ENCODE measurements at places on chromosomes 2 and 18.

DNA sequence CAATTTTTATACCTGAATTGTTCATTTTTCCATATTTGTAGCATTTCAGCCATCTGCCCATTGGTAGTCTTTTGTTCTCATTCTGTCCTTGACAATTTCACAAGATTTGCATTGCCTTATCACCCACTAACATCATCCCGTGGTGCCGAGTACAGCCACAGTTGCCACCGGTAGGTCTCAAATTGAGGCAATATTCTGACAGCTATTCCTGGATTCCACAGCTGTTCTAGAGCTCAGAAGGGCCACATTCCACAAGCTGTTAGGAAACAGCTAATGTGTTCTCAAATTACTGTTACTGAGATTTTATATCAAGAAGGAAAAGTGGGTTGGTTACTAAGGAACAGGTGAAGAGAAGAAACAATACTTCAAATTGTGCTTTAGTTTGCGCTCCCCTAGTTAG is 178.8 kb downstream of the RPRM start:
- no peak for DNase-seq

DNA sequence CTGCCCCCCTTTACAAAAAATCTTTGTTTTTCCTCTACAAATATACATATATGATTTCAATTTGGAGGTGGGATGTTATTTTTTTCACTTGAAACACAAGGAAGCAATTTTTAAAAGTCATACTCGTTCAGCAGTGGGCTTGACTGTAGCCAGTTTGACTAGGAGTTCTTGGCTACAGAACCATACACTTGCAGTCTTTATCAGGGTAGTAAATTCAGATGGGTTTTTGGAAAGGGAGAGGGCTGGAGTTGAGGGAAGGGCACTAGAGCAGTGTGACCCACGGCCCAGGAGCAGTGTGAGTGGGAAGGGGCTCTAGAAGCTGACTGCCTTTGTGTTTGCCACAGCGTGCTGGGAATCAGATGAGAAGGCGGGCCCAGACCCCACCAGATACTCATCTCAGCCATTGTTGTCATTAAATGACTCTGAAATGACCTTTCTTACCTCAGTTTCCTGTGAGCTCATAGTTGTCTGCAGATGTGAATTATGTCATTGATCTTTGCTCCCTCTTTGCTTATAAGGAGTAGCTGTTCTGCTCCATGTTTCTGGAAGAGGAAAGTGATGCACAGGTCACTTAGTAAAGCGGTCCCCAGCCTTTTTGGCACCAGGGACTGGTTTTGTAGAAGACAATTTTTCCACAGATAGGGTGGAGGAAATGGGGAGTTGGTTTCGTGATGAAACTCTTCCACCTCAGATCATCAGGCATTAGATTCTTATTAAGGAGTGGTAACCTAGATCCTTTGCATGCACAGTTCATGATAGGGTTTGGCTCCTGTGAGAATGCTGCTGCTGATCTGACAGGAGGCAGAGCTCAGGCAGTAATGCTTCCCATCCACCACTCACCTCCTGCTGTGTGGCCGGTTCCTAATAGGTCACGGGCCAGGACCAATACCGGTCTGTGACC is 116.8 kb downstream of the SPTBN1 start:
- DNase-seq = no peak

GRCh38 chr2:25362434-25363145 is 20.9 kb upstream of the DNMT3A start:
- DNase-seq = no peak

DNA sequence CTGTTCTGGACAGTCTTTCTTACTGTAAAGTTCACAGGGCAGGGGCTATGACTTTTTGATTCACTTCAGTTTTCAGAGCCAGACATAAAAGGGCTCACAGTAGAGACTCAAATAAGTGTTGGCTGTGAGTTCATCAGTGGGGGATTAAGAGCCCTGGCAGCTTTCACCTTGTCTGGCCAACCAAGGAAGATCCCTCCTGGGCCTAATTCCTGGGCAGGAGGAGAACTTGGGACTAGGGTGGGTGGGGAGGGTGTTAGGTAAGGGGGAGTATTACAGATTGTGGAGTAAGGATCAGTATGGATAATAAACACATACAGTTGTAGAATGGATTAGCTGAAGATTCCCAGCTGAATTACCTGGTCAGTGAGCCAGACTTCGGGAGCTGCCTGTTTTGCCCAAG is 904 bp upstream of the SFXN5 start:
- DNase-seq = no peak

GRCh38 chr2:222049946-222050345 is 248.9 kb downstream of the PAX3 start:
- DNase-seq = no peak

DNA sequence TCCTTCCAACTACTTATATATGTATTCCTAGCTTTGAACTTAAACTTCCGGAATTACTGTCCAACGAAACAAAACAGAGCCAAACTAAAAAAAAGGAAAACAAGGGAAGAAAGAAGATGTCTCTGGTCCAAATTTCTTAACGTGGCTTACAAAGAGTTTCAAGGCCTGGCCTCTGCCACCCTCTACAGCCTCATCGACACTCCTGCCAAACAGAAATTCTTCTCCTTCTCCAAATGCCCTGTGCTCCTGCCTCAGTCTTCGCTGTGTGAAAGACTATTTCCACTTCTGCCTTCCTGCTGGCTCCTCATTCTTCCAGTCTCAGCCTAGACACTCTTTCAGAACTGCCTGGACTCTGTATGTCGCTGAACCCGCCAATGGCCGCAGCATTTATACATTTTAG is 249.2 kb downstream of the TXNL1 start:
- no peak for DNase-seq

DNA sequence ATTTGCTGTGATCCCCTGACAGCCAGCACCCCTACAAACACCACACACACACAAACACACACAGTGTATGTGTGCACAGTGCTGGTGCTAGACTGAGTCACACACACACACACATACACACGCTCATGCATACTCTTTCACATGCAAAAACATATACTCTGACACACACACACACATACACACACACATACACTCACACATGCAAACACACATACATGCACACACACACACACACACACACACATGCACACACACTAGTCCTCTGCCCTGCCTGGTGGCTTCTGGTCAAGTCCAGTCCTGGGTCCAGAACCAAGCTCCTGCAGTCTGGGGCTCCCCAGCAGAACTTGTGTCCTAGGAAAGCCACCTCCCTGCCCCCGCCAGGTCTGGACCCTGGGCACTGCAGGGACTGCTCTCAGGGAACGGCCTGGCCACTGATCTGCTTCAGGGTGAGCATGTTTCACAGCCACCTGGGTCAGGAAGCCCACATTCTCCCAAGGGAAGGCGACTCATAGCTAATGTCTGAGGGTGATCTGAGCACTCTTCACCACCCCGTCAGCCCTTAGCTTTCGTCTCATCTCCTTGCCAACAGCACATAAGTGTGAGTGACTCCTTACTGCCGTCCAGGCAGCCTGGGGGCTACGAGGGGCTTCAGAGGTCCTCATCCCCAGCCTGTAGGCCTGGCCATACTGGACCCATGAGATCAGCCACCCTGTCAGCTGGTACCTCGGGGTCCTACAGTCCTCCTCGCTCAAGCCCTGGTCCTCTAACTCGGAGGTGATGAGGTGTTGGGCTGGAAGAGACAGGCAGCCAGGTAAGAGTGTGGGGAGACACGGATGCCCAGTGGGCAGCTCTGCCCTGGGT is 88.1 kb downstream of the MCFD2 start:
- no peak for DNase-seq

DNA sequence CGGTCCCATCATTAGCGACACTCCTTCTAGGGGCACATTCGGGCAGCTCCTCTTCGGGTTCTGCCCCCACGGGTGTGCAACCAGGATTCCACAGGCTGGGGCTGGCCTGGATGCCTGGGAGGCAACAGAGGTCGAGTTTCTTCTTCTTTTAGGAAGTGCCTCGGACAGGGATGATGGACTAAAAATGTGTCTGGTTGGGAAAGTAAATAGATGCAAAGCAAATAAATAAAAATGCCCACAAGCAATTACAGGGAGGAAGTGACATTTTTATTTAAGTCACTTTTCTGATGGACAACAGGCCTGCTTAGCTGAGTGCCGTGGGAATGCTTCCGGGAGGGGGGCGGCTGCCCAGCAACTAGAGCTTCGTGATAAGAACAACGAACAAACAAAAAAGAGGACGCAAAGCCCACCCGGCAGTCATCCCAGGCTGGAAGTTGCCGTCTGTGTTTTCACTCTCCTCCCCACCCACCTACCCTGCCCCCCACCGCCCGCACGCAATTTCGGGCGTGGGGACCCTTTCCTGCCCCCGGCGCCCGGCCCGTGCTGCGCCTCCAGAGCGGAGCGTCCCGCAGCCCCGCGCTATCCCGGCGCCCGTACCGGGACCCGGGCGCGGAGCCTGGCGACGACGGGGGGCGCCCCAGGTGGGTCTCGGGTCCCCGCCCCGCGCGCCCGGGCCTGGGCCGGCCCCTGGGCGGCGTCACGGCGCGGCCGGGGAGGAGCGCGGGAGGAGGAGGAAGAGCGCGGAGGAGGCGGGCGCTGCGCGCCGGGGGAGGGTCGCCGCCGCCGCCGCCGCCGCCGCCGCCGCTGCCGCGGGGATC is 412 bp upstream of the NCK2 start:
- DNase-seq = peak; percentile 67

DNA sequence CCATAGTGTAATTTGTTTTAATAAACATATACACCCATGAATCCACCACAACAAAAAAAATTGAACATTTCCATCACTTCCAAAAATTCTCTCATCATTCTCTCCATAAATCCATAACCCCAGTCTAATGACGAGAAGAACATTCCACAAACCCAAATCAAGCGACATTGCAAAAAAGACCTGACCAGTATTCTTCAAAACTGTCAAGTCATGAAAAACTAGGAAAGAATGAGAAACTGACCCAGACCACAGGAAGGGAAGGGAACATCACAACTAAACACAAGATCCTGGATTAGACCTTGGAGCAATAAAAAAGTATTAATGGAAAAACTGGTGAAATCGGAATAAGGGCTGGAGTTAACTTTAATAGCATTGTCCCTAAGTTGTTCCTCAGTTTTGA is 141.3 kb upstream of the SLC35G4 start:
- DNase-seq = no peak

GRCh38 chr2:8337321-8337720 is 344.5 kb upstream of the ID2 start:
- DNase-seq = no peak

GRCh38 chr2:108912629-108912902 is 76.5 kb downstream of the EDAR start:
- no peak for DNase-seq

DNA sequence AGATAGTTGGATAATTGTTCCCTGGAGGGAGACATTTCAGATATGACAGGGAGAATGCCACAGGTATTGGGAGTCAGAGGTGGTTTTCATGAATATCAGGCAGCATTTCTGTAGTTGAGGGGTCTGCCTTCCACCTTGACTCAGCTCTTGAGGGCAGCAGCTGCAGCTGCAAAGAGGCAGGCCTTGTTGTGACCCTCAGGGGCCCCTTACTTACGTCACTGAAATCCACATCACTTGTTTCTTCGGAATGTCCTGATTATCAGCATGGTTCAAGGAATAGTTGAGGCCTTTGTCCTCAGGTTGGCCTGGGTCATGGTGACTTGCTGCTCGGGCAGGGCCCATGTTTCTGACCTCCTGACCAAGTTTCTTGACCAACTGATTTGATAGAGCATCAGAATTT is 46.9 kb downstream of the TMEM17 start:
- DNase-seq = no peak

- DNase-seq = no peak
Observed at GRCh38 chr2:234565201-234565600, 68.3 kb upstream of the ARL4C start.

DNA sequence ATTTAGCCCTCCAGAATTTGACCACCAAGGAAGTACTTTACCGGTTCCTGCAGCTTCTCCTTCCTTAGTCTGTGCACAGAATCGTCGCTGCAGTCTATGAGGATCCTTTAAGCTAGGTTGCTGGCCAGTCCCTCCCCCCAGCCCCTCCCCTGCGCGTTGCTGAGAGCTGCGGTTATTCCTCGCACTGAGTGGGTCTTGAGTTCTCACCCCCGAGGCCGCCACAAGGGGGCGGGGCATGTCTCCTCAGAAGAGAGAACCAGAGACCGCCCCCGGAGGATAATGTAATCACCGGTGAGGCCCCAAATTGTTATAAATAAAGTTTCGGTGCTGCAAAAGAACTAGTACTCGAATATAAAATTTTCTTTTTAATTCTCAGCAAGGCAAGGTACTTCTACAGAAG is 1184.9 kb upstream of the CDH2 start:
- no peak for DNase-seq

DNA sequence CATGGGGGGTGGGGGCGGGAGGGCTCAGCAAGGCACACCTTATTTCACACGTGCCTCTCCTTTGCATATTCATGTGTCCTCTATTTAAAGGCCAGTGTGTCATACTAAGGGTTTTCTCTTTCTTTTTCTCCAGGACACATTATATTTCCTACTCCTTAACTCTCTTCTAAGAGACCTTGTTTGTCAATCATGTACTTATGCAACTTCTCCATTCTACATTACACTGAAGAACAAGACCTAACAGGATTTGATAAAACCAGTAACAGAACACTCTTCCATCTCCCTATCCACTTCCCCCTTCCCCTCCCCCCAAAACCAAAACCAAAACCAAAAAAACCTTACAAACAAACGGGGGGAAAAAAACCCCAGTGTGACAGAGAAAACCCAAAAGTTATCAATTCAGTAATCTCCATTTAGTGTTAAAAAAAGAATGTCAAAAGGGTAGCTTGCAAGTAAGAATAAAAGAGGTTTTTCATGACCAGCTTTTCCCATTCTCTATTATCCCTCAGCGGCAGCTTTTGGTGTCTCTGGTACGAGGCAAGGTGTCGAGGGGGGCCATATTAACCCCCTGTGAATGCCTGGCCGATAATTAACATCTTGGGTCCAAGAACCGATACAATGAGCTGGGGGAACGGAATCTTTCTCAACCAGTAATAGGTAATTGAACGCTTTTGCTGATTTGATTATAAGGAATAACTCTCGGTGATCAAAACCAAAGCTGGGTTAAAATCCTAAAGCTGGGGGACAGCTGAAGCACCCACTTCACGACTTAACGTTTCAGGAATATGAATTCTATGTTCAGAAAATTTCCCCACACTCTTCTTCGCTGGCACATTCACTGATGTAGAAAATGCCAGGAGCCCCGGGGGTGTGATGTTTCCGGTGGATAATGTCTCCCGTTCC is 191.0 kb upstream of the TCF4 start:
- peak; percentile 15 for DNase-seq

DNA sequence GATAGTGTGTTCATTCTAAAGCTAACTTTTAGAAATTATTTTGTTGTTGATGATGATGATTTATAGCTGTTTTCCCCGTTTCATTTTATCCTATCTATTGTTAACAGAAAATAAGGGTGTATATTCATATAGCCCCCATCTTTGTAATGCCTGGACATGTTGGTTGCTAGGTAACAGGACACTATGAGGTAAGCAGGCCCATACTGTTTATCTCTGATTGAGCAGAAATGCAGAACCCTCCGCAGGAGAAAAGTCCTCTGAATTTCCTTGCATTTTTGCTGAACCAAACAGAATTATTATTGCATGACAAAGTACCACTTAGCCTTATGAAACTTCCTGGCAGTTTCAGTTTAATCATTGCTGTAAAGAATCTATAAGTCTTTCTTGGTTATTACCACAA is 339.4 kb downstream of the DCC start:
- DNase-seq = no peak

GRCh38 chr18:1806884-1807615 is 764.3 kb downstream of the METTL4 start:
- DNase-seq = no peak

- DNase-seq = no peak
Observed at GRCh38 chr18:26999797-27000196, 134.3 kb upstream of the AQP4 start.

Data from right kidney (tissue), 9 donors.